ENCODE measurements at places on chromosomes 6 and 20.
A peak's percentile ranks its signal among the peaks of the same experiment; 100 is the strongest.

DNA sequence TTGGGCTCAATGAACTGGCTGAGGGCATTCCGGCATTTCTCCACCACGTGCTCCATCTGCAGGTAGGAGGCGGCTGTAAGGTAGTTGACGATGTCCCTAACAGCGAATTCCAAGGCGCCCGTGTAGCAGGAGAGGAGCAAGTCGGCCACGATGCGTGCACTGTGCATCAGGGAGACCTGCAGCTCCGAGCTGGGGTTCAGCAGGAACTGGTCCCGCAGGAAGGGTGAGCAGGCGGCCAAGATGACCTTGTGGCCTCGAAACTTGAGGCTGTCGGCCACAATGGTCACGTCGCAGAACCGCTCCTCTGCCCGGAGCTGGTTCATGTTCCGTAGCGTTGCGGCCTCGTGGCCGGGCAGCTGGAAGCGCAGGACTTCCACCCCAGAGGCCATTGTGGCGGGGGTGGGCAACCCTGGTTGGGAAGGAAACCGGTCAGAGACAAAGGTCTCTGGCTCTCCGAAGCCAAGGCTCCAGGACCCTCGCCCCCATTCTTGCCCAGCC is 920 bp downstream of the ZBTB12 start:
- DNase-seq: no peak

DNA sequence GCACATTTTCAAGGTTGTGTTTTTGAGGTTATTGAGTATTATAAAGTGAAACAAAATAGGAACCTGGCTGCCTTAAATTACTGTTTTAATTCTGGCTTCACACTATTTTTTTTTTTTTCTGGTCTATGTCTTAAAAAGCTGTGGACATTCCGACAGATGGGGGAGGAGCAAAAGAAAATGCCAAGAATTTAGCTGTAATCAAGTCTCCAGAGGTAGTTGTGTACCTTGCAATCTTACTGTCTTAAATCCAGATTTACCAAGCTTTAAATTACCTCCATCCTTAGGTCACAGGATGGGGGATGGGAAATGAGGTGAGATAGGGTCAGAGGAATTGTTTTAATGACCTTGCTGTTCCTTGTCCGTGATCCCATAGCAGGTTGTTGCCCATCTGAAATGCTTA is 182.8 kb downstream of the UTRN start:
- DNase-seq: no peak

GRCh38 chr20:50318710-50319109 is 128.1 kb downstream of the CEBPB start:
- peak; percentile 10 for DNase-seq

DNA sequence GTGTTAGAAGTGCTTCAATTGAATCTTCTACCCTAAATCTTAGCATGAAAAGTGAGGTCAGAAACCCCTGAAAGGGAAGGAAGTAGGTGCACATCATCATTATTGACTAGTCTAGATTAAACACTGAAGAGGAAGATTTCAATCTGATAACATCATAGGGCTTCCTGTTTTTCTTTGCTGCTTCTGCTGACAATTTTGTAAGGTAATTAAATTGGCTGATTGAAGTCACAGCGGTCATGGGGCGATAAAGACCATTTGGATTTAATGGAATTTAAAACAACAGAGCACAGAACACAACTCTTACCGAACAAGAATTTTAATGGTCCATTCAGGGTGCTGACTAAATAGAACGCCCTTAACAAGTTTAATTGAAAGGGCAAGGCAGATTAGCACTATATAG is 11.3 kb downstream of the GRIK2 start:
- DNase-seq: no peak

- peak; percentile 99 for DNase-seq
These were observed at the start of gene BPHL for GRCh38 chr6:3118353-3119039. Gene BPHL (plus strand): TSS chr6:3118711. CDS start chr6:3118741, 30 bp downstream.

DNA sequence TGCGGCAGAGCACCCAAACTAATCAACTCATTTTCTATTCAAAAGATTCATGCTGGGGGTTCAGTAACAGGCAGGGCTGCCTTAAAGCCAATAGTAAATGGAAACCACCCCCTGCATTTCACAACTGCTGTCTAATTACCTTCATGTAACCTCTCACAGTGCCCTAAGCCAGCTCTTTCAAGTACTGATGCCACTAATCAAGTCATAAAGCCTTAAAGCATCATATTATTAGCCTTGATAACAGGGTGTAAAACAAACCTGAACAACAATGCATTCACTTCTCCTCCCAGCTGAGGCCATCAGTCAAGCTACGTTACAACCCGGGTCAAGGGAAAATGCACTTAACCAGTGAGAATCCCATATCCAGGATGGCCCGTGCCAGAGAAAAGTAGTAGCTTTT is 33.0 kb downstream of the TRERF1 start:
- DNase-seq: no peak

DNA sequence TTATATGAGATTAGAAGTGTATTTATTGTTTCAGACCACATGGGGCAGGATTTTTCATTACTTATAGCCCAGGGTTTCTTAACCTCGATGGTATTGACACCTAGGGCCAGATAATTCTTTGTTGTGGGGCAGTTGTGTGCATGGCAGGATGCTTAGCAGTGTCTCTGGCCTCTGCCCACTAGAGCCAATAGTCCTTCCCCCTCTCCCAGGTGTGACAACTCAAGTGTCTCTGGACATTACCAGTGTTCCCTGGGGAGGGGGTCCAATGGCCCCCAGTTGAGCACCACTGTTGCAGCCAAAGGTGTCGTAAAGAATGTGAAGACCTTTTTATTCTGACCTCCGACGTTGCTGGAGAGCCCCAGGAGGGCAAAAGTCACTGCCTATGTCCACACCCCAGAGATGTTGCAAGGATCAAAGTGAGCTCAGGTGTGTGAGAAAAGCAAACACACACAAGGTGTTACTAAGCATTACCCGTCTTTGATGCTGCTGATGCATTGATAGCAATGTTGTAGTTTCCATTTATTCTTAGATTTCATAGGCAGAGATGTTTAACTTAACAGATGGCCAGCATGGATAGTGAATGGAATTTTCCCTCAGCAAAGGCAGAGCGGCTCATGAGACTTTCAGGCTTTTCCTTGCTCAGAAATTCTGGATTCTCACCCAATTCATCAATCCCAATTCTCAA is 22.2 kb downstream of the BANF2 start:
- DNase-seq: no peak

DNA sequence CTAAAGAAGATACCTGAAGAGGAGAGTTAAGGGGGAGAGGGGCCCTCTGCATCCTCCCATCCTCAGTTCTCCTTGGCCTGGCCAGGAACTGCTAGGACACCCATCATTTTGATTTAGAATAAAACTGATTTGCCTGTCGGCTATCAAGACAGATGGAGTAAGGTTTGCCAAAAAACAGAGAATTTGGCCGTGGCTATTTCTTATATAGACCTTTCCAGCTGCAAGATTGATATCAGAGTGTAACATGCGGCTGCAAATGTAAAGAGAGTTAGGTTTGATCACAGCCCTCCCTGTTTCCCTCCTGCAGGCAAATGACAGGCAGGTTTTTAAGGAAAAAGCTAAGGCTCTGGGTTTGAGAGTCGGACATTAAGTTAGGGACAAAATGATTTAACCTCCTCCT is 226.6 kb upstream of the TAB2 start:
- no peak for DNase-seq

GRCh38 chr20:37918035-37918434 is 15.1 kb downstream of the VSTM2L start:
- no peak for DNase-seq

GRCh38 chr20:40336533-40336932 is 352.5 kb downstream of the MAFB start:
- DNase-seq: no peak

GRCh38 chr6:12923644-12924235 is 207.2 kb downstream of the PHACTR1 start:
- DNase-seq: no peak

DNA sequence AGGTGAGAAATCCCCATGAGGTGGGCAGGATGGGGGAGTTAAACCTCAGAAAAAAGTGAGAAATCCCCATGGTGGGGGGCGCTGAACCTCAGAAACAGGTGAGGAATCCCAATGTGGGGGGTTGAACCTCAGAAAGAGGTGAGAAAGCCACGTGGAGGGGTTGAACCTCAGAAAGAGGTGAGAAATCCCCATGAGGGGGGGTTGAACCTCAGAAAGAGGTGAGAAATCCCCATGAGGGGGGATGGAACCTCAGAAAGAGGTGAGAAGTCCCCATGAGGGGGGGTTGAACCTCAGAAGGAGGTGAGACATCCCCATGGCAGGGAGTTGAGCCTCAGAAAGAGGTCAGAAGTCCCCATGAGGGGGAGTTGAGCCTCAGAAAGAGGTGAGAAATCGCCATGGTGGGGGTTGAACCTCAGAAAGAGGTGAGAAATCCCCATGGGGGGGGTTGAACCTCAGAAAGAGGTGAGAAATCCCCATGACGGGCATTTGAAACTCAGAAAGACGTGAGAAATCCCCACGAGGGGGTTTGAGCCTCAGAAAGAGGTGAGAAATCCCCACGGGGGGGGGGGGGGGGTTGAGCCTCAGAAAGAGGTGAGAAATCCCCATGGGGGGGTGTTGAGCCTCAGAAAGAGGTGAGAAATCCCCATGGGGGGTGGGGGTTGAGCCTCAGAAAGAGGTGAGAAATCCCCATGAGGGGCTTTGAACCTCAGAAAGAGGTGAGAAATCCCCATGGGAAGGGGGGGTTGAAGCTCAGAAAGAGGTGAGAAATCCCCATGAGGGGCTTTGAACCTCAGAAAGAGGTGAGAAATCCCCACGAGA is 14.3 kb upstream of the GOPC start:
- DNase-seq: no peak

GRCh38 chr20:7010527-7010926 is 243.0 kb downstream of the BMP2 start:
- no peak for DNase-seq

GRCh38 chr6:151488226-151488625 is 5.6 kb upstream of the CCDC170 start:
- DNase-seq: no peak

GRCh38 chr20:60062431-60063047 is 104.3 kb downstream of the CDH26 start:
- peak; percentile 84 for DNase-seq

DNA sequence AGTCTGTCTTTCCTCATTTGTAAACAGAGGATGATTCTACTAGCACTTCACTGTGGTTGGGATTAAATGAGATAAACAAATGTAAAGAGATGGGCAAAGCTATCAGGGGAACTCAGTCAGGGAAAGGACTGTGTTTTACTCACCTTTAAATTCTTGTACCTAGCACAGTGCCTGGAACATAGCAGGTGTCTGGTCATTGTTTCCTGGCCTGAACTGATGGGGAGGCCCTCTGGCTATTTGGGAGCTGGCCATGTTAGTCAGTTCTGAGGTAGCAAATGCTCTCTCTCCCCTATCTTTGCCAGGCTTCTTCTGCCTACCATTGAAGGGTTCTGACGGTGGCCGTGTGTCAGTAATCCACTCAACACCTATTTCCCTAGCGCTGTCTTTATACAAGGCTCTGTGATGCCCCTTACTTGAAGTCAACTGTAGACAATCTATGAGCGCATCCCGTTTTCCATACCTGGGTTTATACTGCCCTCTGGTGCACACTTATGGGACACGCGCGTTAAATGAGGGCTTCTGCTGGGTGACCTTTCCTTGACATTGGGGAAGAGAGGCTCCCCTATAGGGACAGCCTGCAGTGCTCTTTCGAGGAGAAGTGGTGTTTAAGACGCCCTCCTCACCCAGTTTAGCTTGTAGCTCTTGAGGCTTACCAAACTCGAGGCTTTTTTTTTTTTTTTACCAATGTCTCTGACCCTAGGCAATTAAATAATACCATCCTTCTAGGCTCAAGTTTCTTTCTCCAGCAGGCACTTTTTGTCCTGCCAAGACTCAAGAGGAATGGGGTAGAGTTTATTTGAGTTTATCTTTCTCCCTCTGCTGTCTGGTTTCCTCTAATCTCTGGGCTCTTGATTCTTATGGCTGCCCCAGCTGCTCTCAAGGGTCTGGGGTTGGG is 4.0 kb upstream of the SPATS1 start:
- peak; percentile 77 for DNase-seq

GRCh38 chr6:109091314-109092024 is 3.2 kb downstream of the SESN1 start:
- no peak for DNase-seq

GRCh38 chr6:17280552-17281090 is 540 bp upstream of the RBM24 start:
- DNase-seq: peak; percentile 78

DNA sequence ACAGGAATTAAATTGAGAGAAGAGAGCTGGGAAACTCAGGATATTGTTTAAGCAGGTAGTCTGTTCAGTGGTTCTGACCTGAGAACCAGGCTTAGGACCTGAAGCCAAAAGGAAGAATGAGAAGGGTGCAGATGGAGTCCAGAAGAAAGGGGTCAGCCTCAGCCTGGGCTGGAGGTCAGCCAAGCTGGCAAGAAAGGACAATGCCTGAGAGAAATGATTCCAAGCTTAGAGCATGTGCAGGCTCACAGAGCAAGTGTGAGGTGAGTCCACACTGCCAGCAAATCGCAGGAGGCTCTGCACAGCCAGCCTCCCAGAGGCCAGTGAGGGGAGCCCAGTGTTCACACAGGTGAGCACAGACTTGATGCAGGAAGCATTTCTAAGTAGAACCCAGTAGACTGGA is 47.3 kb downstream of the DAAM2 start:
- DNase-seq: no peak

- DNase-seq: no peak
These were observed 187.5 kb upstream of the PMEPA1 start for GRCh38 chr20:57897156-57897874.

DNA sequence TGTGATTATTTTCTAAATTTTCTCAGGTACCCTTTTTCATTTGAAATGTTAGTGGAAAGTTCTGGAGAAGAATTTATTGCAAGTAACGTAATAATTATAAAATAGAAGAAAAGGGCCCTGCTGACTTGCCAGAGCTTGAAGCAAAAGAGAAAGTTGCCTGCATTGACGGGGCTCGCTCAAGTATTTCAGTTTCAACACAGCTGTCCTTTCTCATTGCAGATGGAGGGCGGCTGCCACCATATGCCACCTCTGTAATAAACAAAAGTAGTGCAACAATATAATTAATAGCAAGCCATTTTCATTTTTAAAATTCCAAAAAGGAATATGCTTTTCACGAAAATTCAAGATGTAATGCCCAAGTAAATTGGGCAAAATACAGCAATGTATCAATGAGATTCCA is 246.2 kb downstream of the PACRG start:
- DNase-seq: no peak

DNA sequence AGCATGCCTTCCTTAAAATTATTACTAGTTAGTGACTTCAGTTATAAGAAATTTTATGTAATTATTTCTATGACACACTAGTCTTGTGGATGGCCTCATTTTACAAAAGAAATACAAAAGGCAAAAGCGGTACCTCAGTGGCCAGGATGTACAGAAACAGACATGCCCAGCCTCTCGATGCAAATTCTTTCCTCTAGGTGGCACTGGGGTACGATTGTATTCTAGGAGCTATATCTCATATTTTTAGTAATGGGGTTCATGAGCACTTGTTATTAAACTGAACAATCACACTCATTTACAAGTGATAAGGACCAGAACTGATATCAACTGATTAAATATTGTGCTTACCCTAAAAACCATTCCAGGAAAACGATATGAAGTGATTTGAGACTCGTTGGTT is 59.8 kb downstream of the SOD2 start:
- no peak for DNase-seq

Measured in osteoblast (primary cell).